ENCODE measurements at places on chromosomes 3 and 15.

DNA sequence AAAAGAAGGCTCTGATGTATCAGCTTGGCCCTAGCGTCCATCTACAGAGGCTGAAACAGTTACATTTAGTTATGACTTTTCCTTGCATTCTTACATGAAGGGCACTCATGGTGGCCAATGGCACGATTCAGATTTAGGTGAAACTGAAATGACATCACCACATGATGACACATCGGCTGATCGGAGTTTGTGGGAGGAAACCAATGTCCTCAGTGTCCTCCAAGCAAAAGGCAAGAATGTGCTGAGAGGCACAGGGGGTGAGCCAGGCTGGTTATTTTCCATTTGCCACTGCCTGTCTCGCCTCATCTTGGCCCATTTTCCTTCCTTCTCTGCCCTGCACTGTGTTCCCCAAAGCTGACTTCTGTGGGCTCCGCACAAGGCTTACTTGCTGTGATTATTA, 34.4 kb downstream of the TARS3 start:
- DNase-seq, result no peak
- H3K27me3 ChIP-seq, result no peaks in the 10 kb centered on the region
- no peak overlapping the region for H3K4me3 ChIP-seq
- no peak overlapping the region for H3K27ac ChIP-seq
- H3K36me3 ChIP-seq, result peaks cover 42% of the 10 kb centered on the region

GRCh38 chr3:45826908-45827307, 15.0 kb downstream of the LZTFL1 start:
- no peak overlapping the region for H3K4me3 ChIP-seq
- no peaks in the 10 kb centered on the region for H3K27me3 ChIP-seq
- no peaks in the 10 kb centered on the region for H3K4me1 ChIP-seq
- no peak for DNase-seq
- H3K27ac ChIP-seq, result no peak overlapping the region

DNA sequence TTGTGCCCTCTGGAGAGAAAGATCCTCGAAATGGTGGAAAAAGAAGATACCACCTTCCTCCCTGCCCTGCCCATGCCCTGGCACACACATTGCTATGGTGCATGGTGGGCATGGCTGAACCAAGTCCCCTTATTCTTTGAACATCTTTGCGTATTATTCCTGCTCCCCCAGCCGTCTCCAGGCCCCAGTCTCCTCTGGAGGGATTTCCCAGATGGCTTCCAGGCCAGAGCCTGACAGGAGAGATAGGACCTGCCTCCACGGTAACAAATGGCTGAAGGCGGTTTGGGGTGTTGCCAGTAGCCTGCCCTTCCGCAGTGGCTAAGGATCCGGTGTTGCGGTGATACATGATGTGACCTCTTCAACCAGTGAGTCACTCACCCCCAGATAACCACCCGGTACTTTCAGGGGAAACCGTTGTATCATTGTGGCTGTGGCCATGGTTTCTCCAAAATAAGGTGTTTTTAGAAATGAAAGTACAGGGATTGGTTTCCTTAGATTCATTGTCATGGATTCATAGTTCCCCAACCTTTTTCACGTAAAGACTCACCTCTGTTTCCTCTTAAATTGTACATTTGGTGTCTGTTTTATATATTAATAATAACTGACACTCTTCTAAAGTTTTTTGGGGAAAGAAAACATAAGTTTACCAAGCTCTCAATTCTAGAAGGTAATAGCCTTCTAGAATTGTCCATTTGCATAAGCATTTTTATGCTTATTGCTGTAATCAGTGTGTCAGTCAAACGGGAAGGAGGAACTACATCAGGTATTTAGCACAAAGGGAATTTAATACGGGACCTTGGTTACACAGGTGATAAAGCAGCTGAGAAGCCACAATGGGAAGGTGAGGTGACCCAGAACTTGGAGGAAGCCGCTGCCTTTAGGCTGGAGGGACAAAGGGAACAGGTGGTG, 25.9 kb downstream of the SMAD3 start:
- no peak overlapping the region for H3K4me3 ChIP-seq
- no peak overlapping the region for H3K27ac ChIP-seq
- H3K27me3 ChIP-seq, result no peaks in the 10 kb centered on the region
- DNase-seq, result no peak

GRCh38 chr3:108036401-108036800, 54.4 kb downstream of the CD47 start:
- no peaks in the 10 kb centered on the region for H3K36me3 ChIP-seq
- no peak for DNase-seq

DNA sequence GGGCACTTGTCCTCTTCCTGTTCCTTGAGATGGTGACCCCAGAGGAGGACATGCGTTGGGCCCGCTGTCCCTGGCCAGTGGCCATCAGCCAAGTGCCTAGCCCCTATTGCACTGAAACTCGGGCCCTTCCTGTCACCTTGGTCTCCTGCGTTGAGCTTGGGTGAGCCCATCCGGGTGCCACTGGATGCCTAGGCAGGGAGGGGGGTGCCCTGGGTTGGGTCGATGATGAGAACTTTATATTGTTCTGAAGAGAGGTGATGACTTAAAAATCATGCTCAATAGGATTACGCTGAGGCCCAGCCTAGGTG, 221.8 kb downstream of the SNRPN start:
- no peak overlapping the region for H3K27ac ChIP-seq
- no peaks in the 10 kb centered on the region for H3K27me3 ChIP-seq
- no peak for DNase-seq
- H3K4me1 ChIP-seq, result no peaks in the 10 kb centered on the region
- no peaks in the 10 kb centered on the region for H3K36me3 ChIP-seq

DNA sequence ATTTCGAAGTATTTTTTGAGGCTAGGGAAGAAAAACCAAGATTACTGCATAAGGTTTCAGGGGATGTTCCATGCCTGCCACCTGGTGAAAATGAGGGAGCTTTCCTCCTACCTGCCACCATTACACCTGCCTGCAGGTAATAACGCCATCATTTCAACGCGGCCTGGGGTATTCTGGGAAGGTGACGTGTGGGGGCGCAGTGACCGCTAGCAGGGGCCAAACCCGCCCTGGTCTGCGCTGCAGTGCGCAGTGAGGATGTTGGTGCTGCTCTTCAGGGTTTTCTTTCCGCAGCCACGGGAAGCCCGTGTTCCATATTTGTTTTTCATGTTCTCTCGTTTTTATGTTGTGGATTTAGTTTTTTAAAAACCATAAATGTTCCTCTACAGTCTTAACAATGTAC, 37.4 kb upstream of the SNRPN start:
- H3K27me3 ChIP-seq, result no peaks in the 10 kb centered on the region
- no peaks in the 10 kb centered on the region for H3K36me3 ChIP-seq

Measured in naive thymus-derived CD4-positive, alpha-beta T cell (primary cell).